Skin of body (tissue), 3 donors: ENCODE measurements at places on chromosomes 5 and 9.

GRCh38 chr5:15010936-15011335 lies 139.4 kb upstream of the ANKH start:
- no peak for DNase-seq

DNA sequence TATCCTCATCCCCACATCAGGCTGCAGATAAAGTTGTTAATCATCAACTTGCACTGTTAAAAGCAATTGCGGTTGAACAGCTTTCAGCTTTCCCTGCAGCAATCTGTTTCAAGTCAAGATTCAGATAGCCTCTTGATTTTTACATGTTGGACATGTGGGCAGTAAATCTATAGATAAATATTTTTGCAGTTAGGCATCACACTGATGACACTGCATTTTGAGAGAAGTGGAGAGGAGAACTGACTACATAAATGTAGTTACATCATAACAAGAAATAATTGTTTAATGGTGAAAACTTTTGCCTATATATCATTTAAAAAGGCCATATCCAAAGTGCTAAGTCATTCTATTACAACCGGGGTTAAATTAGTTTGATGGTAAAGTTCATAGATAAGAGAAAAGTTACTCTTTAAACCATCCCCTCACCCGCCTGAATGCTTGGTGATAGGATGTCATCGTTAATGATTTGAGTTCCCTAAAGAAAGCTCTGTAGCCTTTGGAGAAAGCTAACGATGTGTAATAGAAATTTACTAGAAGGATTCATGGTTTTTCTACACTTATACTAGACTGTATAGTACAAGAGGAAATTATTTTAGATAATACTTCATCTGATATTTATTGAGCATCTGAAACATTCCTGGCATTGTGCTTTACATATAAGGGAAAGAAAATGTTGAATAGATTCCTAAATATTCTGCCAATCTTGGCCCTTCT lies 30.8 kb upstream of the ALDH1A1 start:
- DNase-seq, result no peak

GRCh38 chr5:126358525-126358924 lies 64.7 kb upstream of the GRAMD2B start:
- DNase-seq, result no peak

DNA sequence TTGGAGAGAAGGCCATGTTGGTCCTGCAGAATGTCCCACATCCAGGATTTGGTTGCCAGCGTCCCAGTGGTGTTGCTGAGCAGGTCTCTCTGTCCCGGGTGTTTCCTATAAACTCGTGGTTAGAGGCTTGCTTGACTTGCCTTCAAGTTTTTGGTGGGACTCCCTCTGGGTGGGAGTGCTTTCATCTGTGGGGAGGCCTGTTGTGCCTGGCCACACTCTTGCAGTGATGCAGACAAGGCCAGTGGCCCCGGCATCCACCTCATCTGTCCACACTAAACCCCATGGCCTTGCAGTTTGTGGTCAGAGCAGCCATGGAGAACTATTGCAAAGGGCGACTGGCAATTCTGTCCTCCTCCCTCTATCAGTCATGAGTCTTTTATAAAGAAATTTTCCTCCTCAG lies 71.8 kb downstream of the PHF2 start:
- DNase-seq, result no peak

GRCh38 chr5:55985181-55985580 lies 9.6 kb downstream of the IL6ST start:
- DNase-seq, result no peak

DNA sequence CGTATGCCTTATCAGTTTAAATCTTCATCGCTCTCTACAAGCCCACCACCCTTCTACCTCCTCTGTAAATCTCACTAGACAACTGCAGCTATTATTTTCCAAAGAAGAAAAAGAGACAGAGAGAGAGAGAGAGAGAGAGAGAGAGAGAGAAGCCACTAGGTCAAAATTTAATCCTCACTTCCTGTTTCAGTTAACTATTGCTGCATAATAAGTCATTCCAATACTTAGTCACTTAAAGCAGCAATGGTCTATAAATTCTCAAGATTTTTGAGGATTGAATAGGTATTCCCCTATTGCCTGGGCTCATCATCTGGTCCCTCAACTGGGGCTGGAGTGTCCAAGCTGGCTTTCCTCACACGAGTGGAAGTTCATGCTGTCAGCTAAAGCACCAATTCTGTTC lies 68.8 kb downstream of the ITGA1 start:
- DNase-seq, result no peak

DNA sequence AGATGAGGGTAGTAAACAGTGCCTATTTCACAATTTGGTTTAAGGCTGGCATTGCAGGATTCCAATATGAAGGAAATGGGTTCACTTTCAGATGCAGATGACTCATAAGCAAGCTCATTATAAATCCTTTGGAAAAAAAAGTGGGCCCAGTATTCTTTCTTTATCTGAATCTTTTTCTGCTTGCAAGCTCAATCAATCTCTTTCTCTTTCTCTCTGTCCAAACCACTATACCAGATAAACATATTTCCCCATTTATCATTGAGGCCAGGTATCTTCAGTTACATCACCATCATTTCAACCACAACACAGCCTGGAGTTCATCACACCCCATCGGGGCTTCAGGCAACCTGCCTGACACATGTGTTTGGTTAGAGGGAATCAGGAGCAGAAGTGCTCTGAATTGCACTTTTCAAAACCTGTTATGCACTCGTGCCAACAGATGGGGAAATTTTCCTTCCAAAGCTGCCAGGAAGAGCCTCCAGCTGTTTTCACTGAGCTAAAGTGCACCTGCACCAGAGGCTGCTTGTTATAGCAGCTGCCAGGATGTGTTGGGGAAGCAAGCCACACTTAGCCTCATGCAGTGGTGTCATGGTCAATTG lies 30.0 kb upstream of the MAMDC2 start:
- DNase-seq, result no peak

GRCh38 chr9:37449862-37450632 lies 15.2 kb downstream of the ZBTB5 start:
- DNase-seq, result no peak

GRCh38 chr9:105672711-105673234 lies 10.5 kb downstream of the TAL2 start:
- DNase-seq, result no peak

DNA sequence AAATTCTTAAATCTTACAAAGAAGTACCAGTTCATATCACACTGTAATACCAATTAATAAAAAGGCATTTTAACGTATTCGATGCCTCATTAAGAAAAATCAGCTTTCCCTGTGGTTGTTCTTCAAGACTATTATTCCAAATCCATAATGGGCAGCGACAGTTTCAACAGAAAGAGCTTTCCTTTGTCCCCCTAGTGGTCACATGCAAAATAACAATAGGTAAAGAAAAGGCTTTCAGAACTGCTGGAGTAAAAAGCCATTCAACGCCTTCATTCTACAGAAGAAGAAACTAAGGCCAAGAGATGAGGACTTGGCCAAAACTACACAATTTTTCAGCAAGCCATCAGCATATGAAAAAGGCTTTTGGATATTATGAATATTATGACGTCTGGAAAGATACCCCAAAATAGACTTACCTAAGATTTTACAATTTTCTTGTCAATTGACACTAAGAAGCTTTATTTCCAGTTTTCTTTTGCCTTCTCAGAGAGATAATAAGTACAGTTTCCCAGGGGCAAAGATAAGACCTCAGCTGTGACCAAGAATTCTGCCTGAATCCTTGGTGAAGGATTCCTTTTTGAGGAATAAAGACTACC lies 6.7 kb upstream of the CDH6 start:
- DNase-seq, result no peak

- DNase-seq, result no peak
Observed at GRCh38 chr5:58116346-58116745, 343.5 kb downstream of the PLK2 start.

GRCh38 chr9:16442622-16443021 lies 427.8 kb downstream of the BNC2 start:
- no peak for DNase-seq

GRCh38 chr9:137550231-137550621 lies at the start of gene PNPLA7:
Gene PNPLA7 (minus strand): TSS chr9:137550402. CDS start chr9:137550197, 205 bp downstream.
- peak; percentile 56 for DNase-seq

DNA sequence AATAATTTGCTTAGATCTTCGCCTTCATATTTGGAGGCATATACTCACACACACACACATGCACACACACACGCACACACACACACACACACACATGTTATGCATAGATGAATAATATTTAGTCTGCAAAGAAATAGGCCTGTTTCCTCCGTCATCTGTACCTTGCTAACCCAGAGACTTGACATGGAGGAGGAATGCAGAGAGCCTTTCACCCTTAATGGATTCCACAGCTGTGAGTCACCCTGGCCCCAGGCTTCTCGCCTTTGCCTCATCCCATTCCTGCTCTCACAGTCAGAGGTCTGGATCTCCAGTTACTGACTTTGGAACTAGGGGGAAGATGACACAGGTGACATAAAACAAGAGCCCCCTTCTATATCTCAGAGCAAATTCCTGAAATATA lies 29.7 kb downstream of the ZNF462 start:
- no peak for DNase-seq

- no peak for DNase-seq
Observed at GRCh38 chr9:22446950-22447617, 460 bp downstream of the DMRTA1 start.

GRCh38 chr5:143229426-143229895 lies 174.0 kb downstream of the NR3C1 start:
- no peak for DNase-seq

GRCh38 chr5:141510160-141510559 lies 21.3 kb downstream of the PCDHGC5 start:
- DNase-seq, result no peak

GRCh38 chr9:89739511-89739910 lies 134.7 kb downstream of the GADD45G start:
- no peak for DNase-seq

- no peak for DNase-seq
Observed at GRCh38 chr9:26551451-26551850, 341.2 kb downstream of the CAAP1 start.

DNA sequence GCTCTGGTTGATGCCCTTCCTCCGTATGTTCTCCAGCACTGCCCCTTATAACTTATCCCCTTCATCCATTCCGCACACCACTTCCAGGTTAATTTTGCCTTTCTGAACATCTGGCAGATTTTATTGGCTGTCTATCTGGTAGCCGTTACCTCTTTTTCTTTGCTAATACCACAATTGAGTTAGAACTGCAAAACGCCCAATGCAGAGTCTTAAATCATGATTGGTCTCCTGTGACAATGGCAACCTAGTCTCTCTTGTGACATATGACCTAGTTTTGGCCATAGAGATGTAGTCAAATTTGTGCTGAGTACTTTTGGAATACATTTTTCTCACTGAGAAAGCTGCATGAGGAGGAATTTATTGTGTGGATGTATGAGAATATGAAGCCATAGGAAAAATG lies 365.7 kb upstream of the PRR16 start:
- no peak for DNase-seq

DNA sequence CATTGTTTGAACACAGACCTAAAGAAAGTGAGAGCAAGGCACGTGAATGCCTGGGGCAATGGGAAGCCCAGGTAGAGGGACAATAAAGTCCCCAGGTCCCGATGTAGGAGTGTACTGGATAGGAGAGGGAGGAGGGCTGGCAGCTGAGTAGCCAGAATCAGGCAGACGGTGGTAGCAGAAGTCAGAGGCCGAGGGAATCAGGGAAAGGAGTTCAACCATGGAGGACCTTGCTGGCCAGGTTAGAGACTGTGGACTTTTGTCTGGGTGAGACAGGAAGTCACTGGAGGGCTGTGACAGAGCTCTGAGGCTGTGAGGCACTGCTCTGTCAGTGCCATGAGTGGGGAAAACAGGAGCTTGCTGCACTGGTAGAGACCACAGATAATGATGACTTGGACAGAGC lies 248.2 kb downstream of the EFNA5 start:
- DNase-seq, result no peak

DNA sequence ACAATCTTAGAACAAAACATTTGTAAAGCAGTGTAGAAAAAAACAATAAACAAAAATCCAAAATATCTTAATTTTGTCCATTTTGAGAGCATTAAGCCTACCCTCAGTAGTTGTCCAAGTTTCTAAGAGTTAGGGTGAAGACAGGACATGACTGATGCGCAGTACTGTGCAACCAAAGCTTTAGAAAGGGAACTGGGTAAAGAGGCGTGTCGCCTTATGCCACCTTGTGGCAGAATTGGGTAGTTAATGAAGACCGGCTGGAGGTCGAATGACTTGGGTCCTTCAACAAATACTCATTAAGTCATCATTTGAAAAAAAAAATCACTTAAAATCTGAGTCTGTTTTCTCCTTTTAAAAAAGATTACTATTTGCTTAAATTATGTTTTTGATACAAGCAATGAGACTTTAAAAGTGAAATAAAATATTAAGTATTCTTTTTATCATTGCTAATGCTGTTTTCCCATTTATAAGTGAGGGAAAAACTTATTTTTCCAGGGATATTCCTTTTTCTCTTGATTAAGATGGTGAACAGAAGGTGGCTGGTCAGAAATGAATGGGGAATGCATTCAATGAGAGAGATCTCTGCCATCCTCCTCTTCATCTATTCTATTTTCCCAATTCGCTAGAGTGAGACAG lies 3.5 kb upstream of the RNF20 start:
- DNase-seq, result peak; percentile 69

GRCh38 chr9:110440172-110440571 lies 102.5 kb upstream of the TXNDC8 start:
- no peak for DNase-seq

DNA sequence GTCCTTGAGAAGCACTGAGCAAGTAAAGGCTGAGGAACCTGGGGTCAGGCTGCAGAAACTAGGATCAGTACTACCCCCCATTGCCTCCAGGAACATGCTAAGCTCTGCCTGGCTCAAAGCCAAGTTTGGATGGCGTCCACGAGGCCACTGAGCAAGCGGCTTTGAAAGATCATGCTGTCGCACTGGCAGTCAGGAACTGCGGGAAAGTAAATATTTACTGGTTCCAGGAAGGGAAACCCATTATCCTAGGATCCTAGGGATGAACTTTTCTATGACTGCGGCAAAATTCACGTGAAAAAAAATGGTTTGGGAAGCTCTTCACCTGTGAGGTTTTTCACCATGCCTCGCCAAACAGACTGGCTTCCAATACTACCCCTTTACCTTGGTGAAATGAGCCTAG lies 75.3 kb upstream of the PJA2 start:
- DNase-seq, result peak; percentile 36

DNA sequence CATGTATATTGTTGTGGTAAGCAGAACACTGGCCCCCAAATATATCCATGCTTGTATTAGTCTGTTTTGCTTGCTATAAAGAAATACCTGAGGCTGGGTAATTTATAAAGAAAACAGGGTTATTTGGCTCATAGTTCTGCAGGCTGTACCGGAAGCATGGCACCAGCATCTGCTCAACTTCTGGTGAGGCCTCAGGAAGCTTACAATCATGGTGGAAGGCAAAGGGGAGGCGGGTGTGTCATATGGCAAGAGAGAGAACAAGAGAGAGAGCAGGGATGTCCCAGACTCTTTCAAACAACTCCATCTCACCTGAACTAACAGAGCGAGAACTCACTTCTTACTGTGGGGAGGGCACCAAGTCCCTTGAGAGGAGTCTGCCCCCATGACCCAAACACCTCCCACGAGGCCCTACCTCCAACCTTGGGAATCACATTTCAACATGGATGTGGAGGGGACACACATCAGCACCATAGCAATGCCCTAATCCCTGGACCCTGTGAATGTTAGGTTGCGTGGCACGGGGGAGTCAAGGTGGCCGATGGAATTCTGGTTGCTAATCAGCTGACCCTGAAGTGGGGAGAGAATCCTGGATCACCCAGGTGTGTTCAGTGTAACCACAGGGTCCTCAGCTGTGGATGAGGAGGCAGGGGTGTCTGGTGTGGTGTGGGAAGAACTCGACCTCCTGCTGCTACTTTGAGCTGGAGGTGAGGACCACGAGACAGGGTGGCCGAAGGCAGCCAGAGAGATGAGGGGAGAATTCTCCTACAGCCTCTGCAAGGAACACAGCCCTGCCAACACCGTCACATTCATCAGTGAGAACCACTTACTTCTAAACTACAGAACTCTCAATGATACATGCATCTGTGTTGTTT lies 172.8 kb downstream of the AUH start:
- DNase-seq, result no peak
